Left lung (tissue), 14 donors: ENCODE measurements at places on chromosomes 5 and 9. TPM values are rescaled to one million over a fixed set of nuclear protein-coding genes. Genes with fewer than 3 reads are reported as not detected.

GOLM1 gene
- polyA plus RNA-seq: 115 TPM

CDX1 gene
- polyA plus RNA-seq: 0.60 TPM

NUTM2G gene
- 1.2 TPM for polyA plus RNA-seq

NDST1 gene
- 62.6 TPM for polyA plus RNA-seq
